NCI-H1092 (cell line): ENCODE measurements at places on chromosomes 13 and 19.

DNA sequence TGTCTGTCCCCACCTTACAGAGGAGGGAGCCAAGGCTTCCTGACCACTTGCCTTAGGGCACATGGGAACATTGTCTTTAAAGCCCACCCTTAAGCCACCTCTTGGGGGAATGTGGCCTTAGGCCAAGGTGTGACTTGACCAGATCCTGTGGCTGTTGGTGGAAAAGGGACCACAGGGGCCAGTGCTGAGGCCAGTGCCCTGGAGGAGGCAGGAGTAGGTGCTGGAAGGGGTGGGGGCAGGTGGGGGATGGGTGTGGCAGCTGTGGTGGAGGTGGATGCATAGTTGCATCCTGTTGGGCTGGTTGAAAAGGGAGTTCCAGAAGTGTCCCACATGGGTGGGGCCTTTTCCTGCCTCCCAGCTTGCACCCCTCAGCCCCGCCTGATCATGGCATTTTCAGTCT lies 44.8 kb downstream of the DNM2 start:
- no peak for DNase-seq

GRCh38 chr13:51923983-51924539 lies 62.3 kb downstream of the CCDC70 start:
- DNase-seq, result no peak

GRCh38 chr13:40172149-40172591 lies 494.3 kb downstream of the FOXO1 start:
- DNase-seq, result no peak

GRCh38 chr13:96792736-96793403 lies 201.4 kb downstream of the OXGR1 start:
- DNase-seq, result no peak

GRCh38 chr19:38849860-38850435 lies at the start of gene HNRNPL:
TSS of gene HNRNPL (minus strand) at chr19:38849986. CDS start at chr19:38849966, 20 bp downstream.
- DNase-seq, result peak; percentile 99

GRCh38 chr19:11421371-11422098 lies 2.4 kb upstream of the RGL3 start:
- no peak for DNase-seq

DNA sequence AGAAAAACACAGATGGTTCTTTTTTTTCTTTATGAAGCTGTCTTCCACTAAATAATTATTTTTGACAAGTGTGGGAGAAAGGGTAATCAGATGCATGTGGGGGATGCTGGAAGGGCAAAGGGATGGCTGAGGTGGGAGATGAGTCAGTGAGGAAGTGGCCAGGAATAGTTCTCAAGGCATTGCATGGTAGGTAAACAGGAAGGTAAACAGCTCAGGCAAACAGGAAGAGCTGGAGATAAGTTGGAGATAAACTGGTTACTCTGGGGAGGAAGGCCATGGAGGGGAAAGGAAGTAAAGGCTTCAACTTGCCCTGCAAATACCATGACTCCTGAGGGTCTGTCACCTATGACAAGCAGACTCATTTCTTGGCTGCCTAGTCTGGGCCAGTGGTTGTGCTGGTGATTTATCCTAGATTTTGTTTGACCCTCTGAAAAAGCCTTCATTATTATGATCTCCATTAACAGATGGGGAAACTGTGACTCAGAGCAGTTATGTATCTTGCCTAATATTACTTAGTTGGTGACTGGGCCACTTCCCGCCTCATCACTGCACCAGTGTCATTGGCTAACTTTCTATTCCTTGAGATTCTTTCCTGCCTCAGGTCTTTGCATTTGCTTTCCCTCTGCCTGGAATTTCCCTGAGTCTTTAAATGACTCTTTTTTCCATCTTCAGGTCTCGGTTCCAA lies 17.1 kb downstream of the ACTL9 start:
- no peak for DNase-seq
